ENCODE measurements at places on chromosomes 12 and 14.

DNA sequence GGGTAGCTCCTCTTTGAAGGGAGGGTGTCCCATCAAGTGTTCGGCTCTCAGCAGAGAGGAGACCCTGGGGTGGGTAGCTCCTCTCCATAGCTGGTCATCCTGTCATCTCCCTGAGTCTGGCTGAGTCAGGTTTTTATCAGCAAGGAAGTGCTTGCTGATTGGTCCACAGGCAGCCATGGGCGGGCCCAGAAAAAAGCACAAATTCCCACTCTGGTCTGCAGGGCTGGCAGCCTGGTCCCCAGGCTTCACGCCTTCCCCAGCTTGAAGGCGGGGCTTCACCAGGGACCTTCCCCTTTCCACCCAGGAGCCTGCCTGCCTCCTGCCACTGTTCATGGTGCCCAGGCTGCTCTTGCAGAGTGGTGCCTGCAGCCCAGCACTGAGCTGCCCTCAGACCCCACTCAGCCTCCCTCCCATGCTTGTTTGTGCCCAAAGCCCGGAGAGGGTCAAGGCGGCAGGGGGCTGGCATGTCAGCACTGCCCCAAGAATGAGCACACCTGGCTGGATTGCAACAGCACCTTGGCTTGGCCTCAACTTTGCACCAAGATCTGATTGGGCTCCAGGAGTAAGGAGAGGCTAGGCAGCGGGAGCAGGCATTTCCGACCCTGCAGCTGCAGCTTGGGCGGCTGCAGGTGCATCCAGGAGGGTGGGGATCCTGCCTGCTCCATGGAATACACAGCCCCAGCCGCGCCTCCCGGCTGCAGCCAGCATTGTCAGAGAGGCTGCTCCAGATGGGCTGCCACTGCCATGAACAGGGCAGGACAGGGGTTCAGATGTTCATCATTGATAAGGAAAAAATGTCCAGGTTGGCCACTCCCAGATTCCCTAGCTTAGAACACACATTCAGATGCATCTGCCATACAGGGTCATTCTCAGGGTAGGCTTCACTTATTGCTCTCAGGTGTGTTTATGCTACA, 22.0 kb upstream of the WDR89 start:
- no peak for DNase-seq

DNA sequence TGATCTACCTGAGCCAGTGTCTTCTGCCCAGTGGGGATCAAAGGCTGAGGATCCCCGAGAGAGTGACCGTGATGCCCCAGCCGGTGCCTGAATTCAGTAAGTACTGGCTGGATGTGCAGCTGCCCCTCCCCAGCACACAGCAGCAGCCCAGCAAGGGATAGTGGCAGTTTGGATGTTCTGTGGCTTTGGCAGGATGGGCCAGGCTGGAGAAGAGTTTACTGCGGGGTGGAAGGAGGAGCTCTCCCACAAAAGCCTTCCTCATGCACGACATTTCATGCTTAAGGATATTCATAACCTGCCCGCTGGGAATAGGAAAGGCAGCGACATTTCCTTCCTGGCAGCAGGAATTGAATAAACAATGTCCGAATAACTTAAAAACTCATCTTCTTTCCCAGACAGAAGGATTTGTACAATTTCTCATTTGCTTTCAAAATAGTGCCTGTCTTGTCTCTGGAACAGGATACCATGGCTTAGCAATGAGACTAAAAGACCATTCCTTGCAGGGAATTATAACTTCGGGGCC, 135.6 kb upstream of the PRMT8 start:
- no peak for DNase-seq

- DNase-seq = no peak
Observed at GRCh38 chr12:120399531-120399930, 30.6 kb upstream of the MSI1 start.

DNA sequence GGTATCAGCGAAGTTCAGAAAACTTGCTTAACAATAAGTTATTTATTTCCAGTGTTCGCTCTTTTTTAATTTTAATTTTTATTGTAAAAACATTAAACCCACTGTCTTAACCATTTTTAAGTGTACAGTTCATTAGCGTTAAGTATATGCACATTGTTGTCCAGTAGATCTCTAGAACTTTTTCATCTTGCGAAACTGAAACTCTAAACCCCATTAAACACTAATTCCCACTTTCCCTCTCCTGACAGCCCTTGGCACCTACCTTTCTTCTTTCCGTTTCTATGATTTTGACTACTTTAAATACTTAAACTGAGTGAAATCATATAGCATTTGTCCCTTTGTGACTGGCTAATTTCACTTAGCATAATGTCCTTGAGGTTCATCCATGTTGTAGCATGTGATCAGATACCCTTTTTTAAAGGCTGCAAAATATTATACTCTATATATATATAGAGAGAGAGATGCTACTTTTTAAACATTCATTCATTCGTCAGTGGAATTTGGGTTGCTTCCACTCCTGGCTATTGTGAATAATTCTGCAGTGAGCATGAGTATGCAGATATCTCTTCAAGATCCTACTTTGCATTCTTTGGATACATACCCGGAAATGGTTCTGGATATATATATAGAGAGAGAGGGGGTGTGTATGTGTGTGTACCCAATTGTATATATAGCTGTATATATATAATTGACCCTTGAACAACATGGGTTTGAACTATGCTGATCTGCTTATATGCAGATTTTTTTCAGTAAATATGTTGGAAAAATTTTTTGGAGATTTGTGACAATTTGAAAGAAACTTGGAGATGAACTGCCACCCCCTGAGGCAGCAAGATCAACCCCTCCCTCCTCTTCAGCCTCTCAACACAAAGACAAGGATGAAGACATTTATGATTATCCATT, 74.7 kb upstream of the EVL start:
- DNase-seq = no peak

DNA sequence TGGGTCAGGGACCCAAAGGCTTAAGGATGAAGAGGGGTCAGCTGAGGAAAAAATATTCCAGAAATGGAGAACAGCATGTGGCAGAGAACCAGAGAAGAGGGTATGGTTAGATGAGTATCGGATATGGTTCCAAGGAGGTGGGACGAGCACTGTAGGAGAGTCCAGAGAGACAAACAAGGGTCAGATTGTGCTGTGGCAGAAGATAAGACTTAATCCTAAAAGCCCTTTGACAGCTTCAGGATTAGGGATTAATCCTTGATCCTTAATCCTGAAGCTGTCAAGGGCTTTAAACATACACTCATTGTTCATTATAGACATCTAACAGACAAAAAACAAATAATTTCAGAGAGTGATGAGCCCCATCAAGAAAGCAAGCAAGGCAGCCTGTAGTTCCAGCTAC, 124.0 kb downstream of the SPTSSA start:
- DNase-seq = no peak

GRCh38 chr14:101623685-101624444, 62.6 kb downstream of the DIO3 start:
- no peak for DNase-seq

Measured in HTR-8/SVneo (cell line).